ENCODE measurements at places on chromosomes 12 and 14. TPM values are rescaled to one million over a fixed set of nuclear protein-coding genes. Genes with fewer than 3 reads are reported as not detected.

The AICDA gene
- not detected for total RNA-seq

The CD69 gene
- total RNA-seq = not detected

DNA sequence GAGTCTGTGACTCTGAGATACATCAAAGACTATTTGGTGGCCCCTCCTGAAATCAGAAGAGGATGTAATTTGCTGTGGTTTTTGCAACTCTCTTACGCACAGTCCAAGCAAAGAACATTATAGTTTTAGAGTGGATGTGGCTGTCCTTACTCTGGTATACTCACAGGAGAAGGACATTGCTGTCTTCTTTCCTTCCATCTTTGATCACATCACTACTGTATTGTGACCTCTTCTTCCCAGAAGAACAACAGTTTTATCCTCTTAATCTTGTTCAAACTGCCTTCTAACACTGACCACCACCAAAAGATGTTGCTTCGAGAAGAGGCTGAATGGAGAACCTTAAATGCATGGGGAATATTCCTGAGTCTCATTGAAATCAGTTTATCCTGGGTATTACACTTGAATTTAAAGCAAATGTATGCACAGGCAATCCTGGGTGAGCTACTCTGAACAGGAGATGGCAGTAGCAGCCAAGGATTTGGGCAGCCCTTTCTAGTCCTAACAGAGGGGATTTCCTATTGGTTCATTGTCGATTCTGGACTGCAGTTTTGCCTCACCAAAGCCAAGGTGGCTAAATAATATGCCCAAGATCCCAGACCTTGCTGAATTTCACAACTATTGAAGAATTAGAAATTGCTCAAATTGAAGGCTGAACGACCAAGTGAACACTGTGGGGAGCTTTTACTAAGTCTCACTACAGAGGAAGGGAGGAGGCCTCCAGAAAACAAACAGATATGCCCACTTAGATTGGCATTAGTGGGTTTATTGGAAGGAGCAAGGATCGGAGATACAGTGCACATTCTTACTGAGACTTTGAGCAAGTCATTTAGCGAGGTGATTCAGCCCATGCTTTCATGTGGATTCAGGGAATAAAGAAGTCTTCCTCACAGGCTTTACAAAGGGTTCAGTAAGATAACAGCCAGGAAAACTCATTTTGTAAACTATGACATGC, 282.8 kb downstream of the PAWR start:
- DNase-seq = peak; percentile 87

- no peak for DNase-seq
Measured at GRCh38 chr12:3587402-3588013, 96.5 kb downstream of the PRMT8 start.

GRCh38 chr12:68037616-68038255, 48.5 kb downstream of the IFNG-AS1 start:
- no peak for DNase-seq

DNA sequence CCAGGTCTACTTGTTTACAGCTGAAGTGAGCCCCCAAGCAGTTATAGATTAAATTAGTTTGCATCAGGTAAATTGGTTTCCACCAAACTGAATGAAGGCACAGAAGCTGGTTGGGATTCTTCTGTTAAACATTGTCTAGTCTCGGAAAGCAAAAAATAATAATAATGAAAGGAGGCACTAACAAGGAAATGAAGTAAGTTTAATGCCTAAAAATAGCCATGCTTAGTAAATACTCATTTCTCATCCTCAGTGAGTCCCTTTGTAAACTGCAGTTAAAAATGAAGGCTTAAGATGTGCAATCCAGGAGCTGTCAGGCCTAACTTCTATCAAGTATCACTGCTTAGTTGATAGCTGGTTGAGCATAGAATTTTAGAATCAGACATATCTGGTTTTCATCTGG, 113.5 kb downstream of the BTG1 start:
- DNase-seq = no peak

DNA sequence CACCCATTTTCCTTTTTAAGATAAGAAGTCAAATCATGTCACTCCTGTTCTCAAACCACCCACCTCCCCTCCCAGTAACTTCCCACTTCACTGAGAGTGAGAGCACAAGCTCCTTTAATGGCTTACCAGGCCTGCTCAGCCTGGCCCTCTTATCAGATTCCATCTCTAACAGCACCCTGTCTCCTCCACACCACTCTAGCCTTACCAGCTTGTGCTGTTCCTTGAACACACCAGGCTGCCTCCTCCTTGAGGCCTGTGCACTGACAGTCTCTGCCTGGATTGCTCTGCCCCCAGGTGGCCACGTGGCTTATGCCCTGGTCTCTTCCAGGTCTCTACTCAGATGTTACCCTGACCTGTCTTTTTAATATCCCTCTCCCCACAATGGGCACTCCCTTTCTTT, 40.1 kb upstream of the EVL start:
- DNase-seq = peak; percentile 49

- peak; percentile 19 for DNase-seq
Measured at GRCh38 chr14:57212919-57213318, 55.8 kb downstream of the EXOC5 start.
